Kasumi-1 (cell line): ENCODE measurements at places on chromosomes 7 and 10.
A peak's percentile ranks its signal among the peaks of the same experiment; 100 is the strongest.

DNA sequence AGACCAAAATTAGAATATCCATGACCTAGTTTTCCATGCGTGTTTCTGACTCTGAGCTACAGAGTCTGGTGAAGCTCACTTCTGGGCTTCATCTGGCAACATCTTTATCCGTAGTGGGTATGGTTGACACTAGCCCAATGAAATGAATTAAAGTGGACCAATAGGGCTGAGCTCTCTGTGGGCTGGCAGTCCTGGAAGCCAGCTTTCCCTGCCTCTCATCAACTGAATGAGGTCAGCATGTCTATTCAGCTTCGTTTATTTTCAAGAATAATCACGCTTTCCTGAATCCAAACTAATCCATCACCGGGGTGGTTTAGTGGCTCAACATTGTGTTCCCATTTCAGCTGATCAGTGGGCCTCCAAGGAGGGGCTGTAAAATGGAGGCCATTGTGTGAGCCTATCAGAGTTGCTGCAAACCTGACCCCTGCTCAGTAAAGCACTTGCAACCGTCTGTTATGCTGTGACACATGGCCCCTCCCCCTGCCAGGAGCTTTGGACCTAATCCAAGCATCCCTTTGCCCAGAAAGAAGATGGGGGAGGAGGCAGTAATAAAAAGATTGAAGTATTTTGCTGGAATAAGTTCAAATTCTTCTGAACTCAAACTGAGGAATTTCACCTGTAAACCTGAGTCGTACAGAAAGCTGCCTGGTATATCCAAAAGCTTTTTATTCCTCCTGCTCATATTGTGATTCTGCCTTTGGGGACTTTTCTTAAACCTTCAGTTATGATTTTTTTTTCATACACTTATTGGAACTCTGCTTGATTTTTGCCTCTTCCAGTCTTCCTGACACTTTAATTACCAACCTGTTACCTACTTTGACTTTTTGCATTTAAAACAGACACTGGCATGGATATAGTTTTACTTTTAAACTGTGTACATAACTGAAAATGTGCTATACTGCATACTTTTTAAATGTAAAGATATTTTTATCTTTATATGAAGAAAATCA is 35.5 kb downstream of the CAV1 start:
- DNase-seq = no peak

DNA sequence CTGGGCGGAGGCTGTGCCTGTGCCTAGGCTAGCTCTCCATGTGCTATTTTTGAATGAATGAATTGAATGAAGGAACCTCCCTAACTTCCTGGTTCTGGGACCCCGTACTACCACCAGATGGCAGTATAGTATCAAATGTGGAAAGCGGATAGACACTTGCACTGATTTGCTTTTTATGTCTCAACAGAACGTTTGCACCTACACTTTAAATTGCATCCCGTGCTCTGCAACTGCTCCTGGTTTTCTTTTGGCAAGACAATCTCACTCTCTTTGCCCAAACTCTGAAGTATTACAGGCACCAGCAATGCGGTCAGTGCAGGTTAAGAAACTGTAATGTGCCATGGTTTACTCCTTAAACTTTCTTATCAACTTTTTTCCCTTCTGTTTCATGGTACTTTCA is 6.5 kb downstream of the FZD8 start:
- peak; percentile 94 for DNase-seq

DNA sequence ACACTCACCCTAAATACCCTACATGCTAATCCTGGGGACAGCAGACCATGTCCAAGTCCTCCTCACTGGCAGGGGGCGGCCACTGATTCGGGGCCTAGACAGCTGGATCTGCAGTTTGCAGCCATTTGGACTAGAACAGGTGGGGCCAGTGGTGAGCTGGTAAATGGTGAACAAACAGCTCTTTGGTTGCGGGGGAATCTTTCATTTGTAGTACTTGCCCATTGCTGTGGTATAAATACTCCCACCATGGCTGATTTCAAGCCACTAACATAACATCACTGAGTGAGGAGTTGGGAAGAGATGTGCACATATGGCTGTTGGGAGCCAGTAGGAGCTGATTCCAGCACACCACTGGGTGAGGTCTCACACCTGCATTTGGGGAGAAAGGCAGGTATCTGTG is 13.5 kb downstream of the ZNF503 start:
- no peak for DNase-seq

DNA sequence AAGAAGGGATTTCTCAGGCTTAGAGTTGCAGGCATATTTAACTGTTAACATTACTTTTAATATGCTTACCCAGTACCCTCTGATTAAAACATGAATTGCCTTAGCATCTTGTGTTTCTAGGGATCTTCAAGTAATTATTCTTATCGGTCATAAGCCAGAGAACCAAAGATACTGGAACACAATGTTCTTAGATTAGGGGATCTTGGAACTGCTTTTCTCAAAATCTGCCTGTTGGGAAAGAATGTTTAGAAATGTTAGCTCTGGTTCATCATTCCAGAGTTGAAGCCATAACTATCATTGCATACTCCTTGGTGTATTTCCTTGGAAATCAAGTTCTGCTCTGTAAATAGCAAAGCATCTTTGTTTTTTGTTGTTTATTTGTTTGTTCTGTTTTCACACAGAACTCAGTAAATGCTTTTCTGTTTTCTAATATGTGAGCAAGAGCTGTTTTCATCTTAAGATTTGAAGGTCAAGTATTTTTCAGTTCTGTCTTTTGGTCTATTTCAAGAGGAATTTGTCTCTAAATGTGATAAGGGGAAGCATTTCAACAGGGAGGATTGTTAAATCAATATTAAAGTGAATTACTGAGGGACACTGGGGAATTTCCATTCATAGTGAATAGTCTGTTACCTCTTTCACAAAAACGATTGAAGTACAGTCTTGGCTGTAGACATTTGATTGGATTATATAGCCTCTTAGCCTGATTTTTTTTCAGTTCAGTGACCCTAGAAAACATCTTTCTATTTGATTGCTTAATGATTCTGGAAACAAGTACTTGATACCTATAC is 103.2 kb upstream of the CYP26C1 start:
- DNase-seq = no peak

GRCh38 chr7:134873253-134873652 is 93.8 kb downstream of the CALD1 start:
- DNase-seq = no peak

DNA sequence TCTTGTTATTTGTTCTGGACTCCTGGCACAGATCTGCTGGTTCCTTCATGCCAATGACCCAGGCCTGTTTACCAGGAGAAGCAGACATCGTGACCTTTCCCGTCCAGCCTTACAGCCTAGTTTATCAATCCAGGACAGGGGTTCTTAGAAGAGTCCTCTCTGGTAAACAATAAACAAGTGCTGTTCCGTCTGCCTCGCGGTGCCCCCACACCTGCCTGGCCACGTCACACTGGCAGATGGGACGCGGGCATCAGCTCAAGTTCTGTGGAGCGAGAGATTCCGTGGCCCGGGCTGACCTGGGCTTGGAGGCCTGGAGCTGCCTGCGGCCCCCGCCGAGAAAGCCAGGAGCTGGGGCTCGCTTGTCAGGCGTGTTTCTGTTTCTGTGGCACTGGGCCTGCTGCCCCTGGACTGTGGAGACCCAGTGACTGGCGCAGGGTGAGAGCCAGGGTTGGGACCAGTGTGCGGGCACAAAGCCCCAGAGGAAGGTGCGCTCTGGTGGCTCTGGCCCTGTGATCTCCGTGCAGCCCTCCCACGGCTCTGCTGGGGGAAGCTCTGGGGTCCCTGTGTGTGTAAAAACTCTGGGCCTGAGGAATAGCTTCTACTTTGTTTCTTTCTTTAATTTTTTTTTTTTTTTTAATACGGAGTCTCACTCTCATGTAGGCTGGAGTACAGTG is 28.4 kb upstream of the PFKFB3 start:
- no peak for DNase-seq

DNA sequence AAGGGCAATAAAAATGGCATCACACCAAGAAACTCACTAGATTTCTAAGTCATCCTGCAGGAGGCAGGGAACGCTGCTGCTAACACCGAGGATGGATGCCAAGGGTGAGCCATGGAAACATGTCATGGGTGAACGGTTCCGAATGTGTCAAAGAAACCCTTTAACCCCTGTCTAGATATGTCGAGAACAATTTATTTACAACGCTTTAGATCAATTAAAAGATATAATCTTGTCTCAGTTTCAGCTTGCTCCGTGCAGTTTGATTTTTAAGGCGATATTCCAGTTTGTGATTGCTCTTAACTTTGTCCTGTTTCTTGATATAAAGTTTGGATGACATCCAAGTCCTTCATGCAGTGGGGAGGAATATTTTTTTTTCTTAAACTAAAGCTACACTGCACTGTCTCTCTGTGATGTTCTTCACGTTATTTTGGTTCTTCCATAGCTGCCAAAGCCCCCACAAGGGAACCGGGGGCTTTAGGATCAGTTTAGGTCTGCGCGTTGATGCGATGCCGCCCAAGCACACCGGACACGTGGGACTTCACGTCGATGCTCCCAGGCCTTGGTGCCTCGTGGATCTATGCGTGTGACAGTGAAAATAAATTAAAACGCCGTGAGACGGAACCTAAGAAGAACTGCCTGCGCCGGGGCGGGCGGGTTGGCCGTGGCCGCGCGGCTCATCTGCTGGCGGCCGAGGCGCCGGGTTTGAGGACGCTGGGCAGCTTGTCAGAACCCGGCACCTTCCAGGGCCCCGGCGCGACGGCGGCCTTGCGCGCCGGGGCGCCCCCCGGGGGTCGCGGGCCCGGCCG is 220.3 kb downstream of the PHTF2 start:
- no peak for DNase-seq

GRCh38 chr7:106871793-106872571 is 6.9 kb downstream of the PIK3CG start:
- DNase-seq = no peak

DNA sequence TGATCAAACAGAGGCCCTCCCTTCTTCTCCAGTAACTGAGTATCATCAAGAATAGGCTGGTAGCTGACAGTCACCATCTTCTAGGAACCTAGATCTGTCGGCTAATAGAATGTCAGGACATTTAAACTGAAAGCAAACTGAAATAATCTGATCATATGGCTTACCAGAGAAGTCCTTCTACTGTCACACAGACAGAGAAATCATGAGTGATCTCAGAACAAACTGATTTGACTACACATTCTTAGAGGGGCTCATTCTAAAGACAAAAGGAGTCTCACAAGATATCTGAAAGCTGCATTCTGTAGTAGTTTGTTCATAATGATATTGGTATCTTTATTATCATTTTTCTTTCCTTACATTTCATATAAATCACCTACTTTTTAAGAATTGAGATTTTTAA is 130.9 kb upstream of the ADCY1 start:
- no peak for DNase-seq

DNA sequence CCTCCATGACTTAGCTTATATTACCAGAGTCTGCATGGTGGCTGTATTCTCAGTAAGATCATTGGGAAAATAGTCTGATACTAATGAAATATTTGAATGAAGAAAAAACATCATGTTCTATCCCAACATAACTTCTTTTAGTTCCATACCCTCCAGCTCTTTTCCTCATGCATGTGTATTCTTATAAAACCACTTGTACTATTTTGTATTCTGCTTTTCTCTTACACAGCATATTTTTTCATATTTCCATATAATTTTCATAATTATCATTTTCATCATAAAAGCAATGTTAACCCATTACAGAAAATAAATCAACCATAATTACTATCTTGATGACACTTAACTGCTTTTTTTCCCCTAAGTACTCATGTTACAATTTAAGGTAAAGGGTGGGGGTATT is 371.2 kb upstream of the LRGUK start:
- no peak for DNase-seq

DNA sequence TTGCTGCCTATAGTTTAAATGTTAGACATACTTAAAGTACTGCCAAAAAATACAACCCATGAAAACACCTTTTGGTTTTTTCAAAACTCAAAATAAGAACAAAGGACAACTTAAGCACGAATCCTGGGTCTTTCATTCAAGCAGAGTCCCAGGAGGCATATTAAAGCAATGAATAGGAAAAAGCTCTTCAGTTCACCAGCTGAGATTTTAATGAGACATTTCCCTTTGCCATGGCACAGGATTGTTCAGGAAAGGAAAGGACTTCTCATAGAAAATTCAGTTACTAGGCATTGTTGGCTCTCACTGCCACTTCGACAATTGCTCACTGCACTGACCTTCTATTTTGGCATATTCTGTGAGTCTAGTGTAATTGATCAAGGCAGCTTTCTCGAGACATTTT is 133.5 kb upstream of the FEZF1 start:
- DNase-seq = no peak

DNA sequence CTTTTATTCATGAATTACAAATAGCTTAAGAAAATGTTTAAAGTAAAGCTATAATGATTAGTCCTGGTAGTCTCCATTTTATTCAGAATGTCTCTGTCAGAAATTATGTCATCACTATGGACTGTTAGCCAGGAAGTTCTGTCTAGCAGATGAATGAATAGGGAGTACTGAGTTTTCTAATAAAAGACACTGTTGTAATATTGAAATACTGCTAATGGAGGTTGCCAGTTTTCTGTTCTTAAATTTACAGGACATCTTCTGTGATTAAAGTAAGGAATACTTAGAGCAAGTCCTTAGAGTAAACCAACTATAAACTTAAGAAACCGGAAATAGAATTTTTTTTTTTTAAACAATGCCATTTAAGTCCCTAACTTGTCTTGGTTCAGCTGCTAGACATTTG is 309.8 kb downstream of the ADK start:
- no peak for DNase-seq

GRCh38 chr10:113980408-113981087 is 63.1 kb upstream of the ADRB1 start:
- DNase-seq = peak; percentile 13

- DNase-seq = no peak
Measured at GRCh38 chr10:99537086-99537988, 4.6 kb downstream of the NKX2-3 start.

GRCh38 chr7:150356265-150356897 is 12.2 kb upstream of the REPIN1 start:
- peak; percentile 55 for DNase-seq

DNA sequence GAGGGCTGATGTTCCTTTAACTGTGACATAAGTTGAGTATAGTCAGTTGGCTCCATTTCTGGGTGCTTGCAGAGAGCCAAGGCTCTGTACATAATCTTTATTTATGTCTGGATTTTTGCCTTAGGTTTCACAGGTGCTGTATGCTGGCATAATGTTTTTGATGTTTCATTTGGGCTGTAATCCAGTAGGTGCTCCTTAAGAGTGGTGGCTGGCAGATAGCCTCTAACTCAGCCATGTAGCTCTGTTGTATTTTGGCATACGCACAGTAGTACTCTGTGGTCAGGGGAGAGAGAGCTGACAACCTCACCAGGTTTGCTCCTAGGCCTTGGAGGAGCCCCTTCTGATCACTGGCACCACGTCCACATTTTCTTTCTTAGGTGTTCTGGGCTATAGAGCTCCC is 61.1 kb downstream of the RNF133 start:
- no peak for DNase-seq

- no peak for DNase-seq
Measured at GRCh38 chr7:132708470-132708869, 132.2 kb upstream of the PLXNA4 start.
